ENCODE measurements at places on chromosomes 3 and 15. TPM values are rescaled to one million over a fixed set of nuclear protein-coding genes. Genes with fewer than 3 reads are reported as not detected.

DNA sequence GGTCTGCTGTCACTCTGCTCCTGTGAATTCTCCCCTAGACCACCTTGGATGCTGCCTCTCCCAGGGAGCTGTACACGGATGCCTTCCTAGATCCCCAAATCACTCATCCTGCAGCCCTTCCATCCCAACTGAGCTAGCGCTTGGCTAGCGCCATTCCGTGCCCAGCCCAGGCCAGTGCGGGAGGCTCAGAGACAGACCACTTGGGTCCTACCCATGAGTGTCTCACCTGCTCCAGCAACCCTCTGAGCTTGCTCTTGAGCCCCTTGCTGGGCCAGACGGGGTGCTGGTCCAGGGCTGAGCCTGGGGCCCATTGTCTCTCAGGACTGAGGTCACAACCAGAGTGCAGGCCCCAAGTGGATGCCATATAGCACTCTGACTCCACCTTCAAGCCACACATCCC, 17.7 kb downstream of the SH2D7 start:
- H3K4me3 ChIP-seq = no peak overlapping the region
- no peaks in the 10 kb centered on the region for H3K36me3 ChIP-seq
- no peak for DNase-seq
- H3K27me3 ChIP-seq = no peaks in the 10 kb centered on the region
- H3K4me1 ChIP-seq = no peaks in the 10 kb centered on the region
- no peak overlapping the region for H3K27ac ChIP-seq

DNA sequence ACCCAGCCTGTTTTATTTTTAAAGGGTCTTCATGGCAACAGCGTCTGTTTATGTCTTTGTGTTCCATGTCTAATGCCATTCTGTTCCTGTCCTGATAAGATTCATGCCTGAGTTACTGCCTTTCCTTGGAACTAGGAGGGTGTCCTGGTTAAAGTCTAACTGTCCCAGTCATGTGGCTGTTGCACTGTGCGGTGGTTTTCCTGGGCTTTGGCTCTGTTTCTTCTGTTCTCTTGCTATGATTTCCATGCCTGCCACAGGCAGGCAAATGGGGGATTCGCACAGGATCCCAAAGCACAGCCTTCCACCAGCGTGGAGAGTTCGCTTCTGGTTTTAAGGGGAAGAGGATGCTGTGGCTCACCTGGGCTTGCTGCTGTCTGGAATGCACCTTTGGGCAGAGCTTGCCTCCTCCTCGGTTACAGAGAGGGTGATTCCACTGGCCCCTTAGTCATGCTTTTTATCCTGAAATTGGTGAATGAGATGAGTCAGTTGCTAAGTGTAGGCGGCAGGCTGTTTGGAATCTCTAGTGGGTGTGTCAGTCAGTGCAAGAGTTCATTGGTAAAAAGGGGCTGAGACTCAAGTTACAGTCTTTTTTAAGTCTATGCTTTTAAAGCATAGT, 86.8 kb downstream of the CCK start:
- no peak overlapping the region for H3K4me3 ChIP-seq
- H3K27ac ChIP-seq = no peak overlapping the region
- no peaks in the 10 kb centered on the region for H3K27me3 ChIP-seq

RFT1 gene
- total RNA-seq = 17.0 TPM

DNA sequence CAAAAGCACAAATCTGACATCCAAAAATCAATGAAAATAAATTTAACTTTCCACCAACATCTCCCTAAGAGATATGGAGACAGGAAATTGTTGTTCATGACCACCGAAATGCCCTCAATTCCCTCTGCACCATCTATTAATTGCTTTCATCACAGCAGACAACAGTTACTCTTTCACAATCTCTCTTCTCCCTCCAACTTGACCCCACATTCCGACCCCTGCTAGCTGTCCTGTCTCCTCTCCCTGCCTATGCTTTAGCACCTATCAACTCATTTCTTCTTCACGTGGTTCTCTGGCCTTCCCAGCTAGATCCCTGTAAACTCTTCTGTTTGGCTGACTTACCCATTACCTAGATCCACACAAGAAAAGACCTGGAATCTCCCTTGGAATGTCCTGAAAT, 173.9 kb upstream of the ADAMTS9 start:
- H3K27ac ChIP-seq = no peak overlapping the region
- DNase-seq = no peak
- H3K27me3 ChIP-seq = no peaks in the 10 kb centered on the region

DNA sequence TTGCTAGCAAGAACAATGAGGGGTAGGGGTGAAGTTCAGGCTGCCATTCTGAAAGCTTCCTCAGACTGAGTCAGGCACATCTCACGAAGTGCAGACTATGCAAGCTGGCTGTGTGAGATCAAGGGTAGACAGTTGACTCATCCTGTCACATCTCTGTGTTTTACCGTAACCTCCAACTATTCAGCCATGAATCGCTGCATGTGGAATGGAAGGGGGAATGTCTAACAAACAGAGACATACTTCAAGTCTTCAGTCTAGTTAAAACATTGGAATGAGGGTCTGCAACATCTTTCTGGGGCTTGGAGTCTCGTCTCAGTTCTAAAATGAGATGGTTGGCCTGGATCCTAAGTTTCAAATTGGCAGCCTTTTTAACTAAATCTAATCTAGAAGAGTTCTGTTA, 25.9 kb downstream of the AGTR1 start:
- no peak overlapping the region for H3K4me3 ChIP-seq
- H3K27me3 ChIP-seq = no peaks in the 10 kb centered on the region
- no peaks in the 10 kb centered on the region for H3K36me3 ChIP-seq
- no peak overlapping the region for H3K27ac ChIP-seq

DNA sequence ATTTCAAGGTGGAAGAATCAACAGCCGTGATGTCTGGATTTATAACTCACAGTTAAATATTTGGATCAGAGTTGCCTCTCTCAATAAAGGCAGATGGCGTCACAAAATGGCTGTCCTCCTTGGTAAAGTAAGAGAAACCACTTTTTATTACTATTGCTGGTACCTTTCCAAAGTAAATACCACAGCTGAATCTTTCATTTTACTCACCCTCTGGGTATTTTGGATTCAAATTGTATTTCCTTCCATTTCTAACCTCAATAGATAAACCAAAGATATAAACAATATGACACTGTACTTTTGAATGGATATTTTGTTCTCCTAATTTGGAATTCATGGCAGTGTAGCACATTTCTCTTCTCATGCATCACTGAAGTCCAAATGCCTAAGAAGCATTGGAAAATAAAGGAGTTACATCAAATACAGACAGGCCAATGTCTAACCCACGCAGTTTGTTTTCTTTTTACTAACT, 29.5 kb downstream of the KLHL24 start:
- DNase-seq = no peak
- H3K27me3 ChIP-seq = no peaks in the 10 kb centered on the region
- no peaks in the 10 kb centered on the region for H3K4me1 ChIP-seq
- H3K27ac ChIP-seq = no peak overlapping the region

- no peak overlapping the region for H3K4me3 ChIP-seq
- H3K27ac ChIP-seq = no peak overlapping the region
- no peaks in the 10 kb centered on the region for H3K36me3 ChIP-seq
These were observed 80.9 kb downstream of the TNIK start for GRCh38 chr3:171379281-171379680.

DNA sequence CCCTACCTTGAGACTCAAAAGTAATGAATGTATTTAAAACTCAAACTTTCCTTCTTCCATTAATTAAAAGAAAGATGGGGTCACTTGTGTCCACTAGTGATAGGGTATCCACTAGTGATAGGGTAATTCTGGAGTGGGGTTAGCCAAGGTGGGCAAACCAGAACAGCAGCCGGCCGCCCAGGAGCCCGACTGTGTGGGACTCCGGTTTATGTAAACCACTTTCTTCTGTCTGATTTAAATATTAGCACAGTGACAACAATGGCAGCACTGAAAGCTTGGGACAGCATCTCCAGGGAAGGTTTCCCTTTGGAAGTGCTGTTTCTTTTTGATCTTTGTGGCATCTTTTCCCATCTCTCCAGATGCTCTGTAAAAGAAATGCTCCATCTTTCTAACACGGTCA, 722 bp downstream of the MYZAP start:
- peak overlapping the region; percentile 59 for H3K4me3 ChIP-seq
- H3K27me3 ChIP-seq = peaks cover 59% of the 10 kb centered on the region
- no peak overlapping the region for H3K27ac ChIP-seq
- no peaks in the 10 kb centered on the region for H3K36me3 ChIP-seq
- H3K4me1 ChIP-seq = no peaks in the 10 kb centered on the region
- DNase-seq = no peak

SHISA5 gene
- total RNA-seq = 54.8 TPM

DNA sequence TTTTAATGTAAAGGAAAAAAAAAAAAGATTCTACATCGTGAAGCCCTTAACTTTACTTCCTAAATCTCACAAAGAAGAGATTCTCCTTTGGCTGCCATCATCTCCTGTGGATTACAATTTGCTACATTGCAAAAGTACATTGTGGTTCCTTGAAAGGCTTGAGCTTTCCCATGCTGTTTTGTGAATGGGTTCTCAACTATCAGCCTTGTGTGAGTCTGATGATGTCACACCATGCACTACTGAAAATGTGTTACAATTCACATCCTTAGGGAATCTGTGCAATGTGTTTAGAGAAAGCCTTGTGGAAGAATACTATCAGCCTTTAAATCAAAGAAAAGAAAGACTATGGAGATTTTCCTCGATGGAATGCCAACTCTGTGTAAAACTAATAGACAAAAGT, 510.0 kb upstream of the ALCAM start:
- H3K4me3 ChIP-seq = no peak overlapping the region
- peak; percentile 35 for DNase-seq
- H3K4me1 ChIP-seq = peaks cover 21% of the 10 kb centered on the region
- peak overlapping the region; percentile 83 for H3K27ac ChIP-seq
- no peaks in the 10 kb centered on the region for H3K27me3 ChIP-seq
- no peaks in the 10 kb centered on the region for H3K36me3 ChIP-seq

DNA sequence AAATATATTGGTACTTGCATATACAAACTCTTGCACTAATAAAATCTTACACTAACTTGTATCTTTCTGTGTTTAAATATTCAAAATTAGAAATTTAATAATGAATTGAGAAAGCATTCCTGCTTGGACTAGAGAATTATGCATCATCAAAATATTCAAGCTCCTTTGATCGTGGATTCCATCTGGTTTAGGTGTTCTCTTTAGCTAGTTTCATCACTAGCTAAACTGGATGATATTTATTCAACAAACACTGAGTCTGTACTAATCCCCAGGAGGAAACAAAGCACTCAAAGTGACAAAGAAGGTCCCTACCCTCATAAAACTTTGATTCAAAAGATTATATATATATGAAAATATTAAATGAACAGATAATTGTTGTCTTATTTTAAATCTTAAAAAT, 1360.9 kb upstream of the ALCAM start:
- no peak overlapping the region for H3K4me3 ChIP-seq
- no peaks in the 10 kb centered on the region for H3K4me1 ChIP-seq
- H3K27me3 ChIP-seq = no peaks in the 10 kb centered on the region
- DNase-seq = no peak
- H3K27ac ChIP-seq = no peak overlapping the region
- H3K36me3 ChIP-seq = no peaks in the 10 kb centered on the region

RASL12 gene
- 5.8 TPM for total RNA-seq

GRCh38 chr3:71771884-71772283, 13.1 kb downstream of the PROK2 start:
- no peaks in the 10 kb centered on the region for H3K27me3 ChIP-seq
- H3K27ac ChIP-seq = no peak overlapping the region
- no peak for DNase-seq
- H3K36me3 ChIP-seq = no peaks in the 10 kb centered on the region

- no peaks in the 10 kb centered on the region for H3K36me3 ChIP-seq
- no peak for DNase-seq
- H3K4me3 ChIP-seq = no peak overlapping the region
These were observed 60.5 kb upstream of the ETV5 start for GRCh38 chr3:186169379-186169778.

- H3K4me3 ChIP-seq = no peak overlapping the region
- no peaks in the 10 kb centered on the region for H3K27me3 ChIP-seq
- no peaks in the 10 kb centered on the region for H3K4me1 ChIP-seq
- DNase-seq = no peak
- no peaks in the 10 kb centered on the region for H3K36me3 ChIP-seq
These were observed 70.5 kb downstream of the FEM1B start for GRCh38 chr15:68348081-68348480.

GOLGA6L26 gene
- total RNA-seq = not detected

CCDC54 gene
- total RNA-seq = not detected

CD96 gene
- not detected for total RNA-seq

DNA sequence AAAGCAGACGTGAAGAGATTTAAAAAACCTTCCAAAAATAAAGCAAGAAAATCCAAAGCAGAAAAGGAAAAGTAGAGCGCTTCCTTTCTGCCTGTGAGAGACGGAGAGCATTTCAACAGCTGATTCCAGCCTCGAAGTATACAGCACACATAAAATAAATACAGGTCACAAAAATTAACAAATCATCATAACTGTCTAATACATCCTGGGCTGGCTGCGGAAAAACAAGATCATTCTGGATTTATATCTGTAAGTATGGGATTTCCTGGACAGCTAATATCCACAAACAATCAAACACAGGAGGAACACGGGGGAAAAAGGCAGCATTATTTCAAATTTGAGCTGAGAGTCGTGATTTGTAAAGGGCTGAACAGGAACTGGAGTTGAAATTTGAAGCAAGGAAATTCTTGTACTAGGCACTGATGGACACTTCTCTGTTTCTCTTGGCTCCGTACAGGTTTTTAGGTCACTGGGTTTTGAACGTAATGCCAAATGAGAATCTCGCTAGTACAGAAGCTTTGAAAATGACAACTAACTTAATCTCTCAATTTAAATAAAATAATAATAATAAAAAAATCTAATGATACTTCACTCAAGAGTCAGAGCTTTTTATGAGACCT, 577.7 kb downstream of the FOXP1 start:
- no peak overlapping the region for H3K27ac ChIP-seq
- H3K27me3 ChIP-seq = no peaks in the 10 kb centered on the region
- no peak overlapping the region for H3K4me3 ChIP-seq
- no peaks in the 10 kb centered on the region for H3K36me3 ChIP-seq
- no peak for DNase-seq

C2CD4B gene
- total RNA-seq = not detected

PPM1L gene
- 25.2 TPM for total RNA-seq

All from neural progenitor cell (in vitro differentiated cells).